ENCODE measurements at places on chromosomes 6 and 20.

DNA sequence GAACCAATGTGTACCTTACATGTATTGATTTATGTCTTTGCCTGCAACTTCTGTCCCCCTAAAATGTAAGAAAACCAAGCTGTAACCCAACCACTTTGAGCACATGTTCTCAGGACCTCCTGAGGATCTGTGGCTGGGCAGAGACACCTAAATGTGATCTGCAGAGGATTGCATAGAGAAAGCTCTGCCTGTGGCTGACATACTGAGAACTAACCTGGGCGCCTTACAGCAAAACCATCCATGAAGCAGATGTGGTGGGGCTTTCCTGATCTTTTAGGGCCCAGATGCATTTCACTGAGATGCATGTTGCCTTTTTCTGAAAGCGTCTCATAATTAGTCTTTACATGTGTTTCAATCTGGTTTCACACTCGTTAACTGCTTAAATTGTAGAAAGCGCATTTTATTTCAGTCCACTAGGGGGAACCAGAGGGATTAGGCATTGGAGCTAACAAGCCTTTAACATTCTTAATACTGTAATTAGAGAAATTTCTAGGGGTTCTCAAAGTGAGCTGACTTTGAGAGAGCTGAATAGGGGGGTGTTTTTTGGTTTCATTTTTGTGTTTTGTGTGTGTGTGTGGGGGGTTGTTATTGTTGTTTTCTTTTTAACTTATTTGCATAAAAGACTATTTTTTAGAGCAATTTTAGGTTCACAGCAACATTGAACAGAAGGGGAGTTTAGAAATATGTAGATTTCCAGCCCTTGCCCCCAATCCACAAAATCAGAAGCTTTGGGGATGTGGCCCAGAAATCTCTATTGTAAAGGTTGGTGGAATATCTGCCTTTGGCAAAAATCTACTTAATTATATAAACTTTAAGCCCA is 50.9 kb upstream of the FAM184A start:
- peak; percentile 80 for DNase-seq

- DNase-seq = no peak
Observed at GRCh38 chr6:145096846-145097245, 638.5 kb downstream of the EPM2A start.

- DNase-seq = no peak
Observed at GRCh38 chr6:88920774-88921733, 42.4 kb downstream of the RNGTT start.

GRCh38 chr20:24762371-24762770 is 186.7 kb upstream of the CST7 start:
- DNase-seq = no peak

- no peak for DNase-seq
Observed at GRCh38 chr6:128724738-128725137, 158.2 kb upstream of the LAMA2 start.

GRCh38 chr20:50256577-50256976 is 65.9 kb downstream of the CEBPB start:
- no peak for DNase-seq

DNA sequence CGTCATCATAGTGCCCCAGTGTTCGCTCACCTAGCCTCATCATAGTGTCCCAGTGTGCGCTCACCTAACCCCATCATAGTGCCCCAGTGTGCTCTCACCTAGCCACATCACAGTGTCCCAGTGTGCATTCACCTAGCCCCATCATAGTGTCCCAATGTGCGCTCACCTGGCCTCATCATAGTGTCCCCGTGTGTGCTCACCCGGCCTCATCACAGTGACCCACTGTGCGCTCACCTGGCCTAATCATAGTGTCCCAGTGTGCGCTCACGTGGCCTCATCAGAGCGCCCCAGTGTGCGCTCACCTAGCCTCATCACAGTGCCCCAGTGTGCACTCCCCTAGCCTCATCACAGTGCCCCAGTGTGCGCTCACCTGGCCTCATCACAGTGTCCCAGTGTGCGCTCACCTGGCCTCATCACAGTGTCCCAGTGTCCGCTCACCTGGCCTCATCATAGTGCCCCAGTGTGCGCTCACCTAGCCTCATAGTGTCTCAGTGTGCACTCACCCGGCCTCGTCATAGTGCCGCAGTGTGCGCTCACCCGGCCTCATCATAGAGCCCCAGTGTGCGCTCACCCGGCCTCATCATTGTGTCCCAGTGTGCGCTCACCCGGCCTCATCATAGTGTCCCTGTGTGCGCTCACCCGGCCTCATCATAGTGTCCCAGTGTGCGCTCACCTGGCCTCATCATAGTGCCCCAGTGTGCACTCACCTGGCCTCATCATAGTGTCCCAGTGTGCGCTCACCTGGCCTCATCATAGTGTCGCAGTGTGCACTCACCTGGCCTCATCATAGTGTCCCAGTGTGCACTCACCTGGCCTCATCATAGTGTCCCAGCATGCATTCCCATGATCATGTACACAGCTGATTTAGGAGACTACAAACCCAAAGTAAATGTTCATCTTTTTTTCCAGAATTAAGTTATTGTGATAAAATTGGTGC is 9.5 kb downstream of the TMEM242 start:
- no peak for DNase-seq

DNA sequence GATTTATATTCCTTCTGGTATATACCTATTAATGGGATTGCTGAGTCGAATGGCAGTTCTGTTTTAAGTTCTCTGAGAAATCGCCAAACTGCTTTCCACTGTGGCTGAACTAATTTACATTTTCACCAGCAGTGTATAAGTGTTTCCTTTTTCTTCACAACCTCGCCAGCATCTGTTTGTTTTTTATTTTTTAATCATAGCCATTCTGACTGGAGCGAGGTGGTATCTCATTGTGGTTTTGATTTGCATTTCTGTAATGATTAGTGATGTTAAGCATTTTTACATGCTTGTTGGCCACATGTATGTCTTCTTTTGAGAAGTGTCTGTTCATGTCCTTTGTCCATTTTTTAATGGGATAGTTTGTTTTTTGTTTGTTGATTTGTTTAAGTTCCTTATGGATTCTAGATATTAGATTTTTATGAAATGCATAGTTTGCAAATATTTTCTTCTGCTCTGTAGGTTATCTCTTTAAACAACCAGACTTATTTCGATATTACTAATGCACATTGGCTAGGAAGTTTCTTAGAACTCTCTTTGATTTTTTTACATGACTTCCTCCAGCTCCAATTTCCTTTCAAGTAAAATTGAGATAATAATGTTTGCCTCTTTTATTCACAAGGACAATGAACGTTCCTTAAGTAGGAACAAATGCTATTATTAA is 12.2 kb upstream of the VNN1 start:
- no peak for DNase-seq

GRCh38 chr20:9440892-9441291 is 73.5 kb upstream of the LAMP5 start:
- DNase-seq = no peak

- no peak for DNase-seq
Observed at GRCh38 chr20:48387675-48388074, 440.1 kb downstream of the PREX1 start.

GRCh38 chr6:164344801-164345291 is 930.3 kb downstream of the QKI start:
- DNase-seq = no peak

GRCh38 chr6:109496036-109496772 is 13.2 kb upstream of the ZBTB24 start:
- no peak for DNase-seq

DNA sequence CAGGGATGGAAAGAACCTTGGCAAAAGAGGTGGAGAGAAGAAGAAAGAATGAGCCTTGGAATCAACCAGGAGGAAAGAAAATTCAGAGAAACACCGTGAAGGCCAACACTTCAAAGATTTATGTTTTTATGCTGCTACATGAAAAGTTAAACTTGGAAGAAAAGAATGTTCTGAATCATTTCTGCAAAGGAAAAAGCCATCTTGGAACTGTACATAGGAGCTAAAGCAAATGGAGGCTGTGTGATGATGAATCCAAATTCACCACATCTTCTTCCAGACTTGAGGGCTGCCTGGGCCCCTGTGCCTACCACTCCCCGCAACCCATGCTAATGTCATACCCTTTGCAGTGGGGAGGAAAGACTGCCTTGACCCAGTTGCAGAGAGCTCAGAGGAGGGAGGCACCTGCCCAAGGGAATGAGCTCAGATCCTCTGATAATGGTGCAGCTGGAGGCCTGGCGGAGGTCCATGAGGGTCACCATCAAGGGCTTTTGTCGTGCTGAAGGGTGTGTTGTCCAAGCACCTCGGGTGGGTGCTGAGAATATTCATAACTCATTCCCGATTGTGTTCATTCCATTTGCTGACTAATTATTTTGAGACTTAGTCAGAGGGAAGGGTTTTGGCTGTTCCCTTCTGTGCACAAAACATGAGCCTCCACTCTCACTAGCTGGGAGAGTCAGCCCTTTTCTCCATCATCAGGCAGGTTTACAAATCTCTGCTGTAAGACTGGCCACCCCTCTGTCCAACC is 245.8 kb upstream of the JAG1 start:
- DNase-seq = no peak

DNA sequence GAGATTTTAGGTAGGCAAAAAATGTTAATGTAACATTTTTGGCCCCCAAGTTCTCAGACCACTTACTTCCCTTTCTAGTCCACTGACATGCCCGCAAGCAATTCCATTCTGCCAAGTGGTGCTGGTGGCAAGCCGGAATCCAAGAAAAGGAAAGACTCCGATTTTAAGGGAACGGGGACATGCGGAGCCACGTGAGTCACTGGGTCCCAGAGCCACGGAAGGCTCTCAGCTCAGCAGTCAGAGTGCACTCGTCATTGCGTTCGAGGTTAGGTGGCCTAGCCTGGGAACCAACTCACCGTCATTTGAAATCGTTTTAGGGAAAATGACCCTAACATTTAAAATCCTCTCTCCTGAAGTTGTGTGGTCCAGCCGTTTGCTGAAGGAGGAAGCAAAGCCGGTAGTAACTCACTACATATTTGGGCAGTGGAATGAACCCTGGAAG is 711 bp upstream of the SIRT5 start:
- no peak for DNase-seq

DNA sequence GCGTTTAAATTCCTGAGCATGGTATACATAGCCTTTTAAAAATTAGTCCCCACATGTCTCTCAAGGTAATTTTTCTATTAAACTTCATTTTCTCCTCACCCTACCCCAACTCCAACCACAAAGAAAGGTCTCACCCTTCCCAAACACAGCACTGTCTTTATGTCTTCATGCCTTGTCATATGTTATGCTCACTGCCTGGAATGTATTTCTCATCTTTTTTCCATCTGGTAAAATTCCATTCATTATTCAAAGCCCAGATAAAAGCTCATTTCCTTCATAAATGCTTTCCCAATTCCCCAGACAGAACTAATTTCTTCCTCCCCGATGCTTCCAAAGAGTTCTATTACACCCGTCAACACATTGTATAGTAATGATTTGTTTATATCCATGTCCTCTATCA is 302.0 kb downstream of the ALDH8A1 start:
- DNase-seq = no peak

GRCh38 chr6:39387785-39388184 is 65.3 kb upstream of the KCNK16 start:
- DNase-seq = no peak

DNA sequence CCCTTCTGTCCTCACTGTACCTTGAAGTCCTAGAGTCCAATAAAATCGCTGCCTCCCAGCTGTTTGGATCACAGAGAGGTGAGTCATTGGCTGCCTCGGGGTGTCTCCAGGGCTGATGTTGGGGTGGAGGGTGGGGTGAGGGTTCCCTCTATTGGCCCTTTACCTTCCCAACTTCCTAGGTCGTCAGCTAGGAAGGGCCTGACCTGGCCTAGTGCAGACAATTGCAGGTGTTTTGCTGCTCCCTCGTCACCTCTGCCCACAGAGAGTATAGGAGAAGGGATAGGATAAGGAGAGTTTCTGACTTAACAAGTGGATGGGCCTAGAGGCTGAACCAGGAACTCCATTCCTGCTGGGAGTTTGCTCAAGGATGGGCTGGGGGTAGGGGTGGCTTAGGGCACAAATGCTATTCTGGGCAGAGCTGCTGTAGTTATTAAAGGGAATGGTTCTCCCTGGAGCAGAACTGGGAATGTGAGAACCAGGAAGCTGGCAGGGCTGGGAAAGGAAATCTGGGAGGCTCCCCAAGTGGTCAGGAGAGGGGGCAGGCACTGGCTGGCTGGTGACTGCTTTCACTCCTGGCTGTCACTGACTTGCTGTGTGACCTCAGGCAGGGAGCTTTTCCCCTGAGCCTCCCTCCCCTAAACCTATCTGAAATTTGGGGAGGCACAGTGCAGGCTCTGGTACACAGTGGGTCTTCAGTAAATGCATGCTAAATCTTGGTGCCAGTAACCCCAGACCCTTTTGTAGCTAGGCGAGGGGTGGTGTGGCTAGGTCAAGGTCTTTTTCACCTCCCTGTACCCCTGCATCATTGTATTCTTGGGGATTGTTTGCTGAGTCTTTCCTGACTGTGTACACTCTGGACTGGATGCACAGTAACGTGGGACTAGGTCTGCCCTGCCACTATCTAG is 1.5 kb downstream of the TP53INP2 start:
- no peak for DNase-seq

DNA sequence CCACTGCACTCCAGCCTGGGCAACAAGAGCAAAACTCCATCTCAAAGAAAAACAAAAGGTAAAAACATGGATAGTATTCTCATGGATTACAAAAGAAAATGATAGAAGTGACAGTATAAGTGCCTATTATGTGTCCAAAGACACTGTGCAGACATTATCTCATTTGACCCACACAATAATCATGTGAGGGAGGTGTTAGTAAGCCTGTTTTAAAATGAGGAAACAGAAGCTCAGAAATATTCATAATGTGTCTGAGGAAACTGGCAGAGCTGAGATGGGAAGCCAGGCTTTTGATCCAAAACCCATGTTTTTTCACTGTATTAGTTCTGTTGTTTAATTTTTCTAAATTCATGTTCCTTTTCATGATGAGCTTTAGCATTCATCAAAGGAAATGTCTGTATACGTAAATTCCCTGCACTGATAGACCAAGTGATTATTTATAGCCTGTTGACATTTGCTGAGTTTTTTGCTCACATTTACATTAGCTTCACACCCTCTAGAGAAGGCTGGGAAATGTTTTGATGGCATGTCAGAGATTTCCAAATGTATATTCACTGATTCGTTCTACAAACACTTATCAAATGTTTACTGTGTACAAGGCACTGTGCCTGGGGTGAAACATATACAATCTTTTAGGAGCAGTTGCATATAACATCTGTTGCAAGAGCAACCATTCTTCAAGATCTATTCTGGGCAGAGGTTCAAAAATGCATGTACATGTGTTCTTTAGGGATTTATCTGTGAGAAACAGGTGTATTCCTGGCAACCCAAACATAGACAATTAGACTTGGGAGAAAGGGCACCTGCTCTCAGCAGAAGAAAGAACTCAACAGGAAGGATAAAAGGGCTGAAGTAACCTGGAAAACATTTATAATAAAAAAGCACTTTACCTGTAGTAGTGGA is 331.5 kb downstream of the SAMD5 start:
- no peak for DNase-seq

- DNase-seq = no peak
Observed at GRCh38 chr6:3517350-3517749, 60.5 kb upstream of the SLC22A23 start.

All from NCI-H2029 treated with DMSO at 0.1 percent for 48 hours (cell line).